Motor neuron (in vitro differentiated cells): ENCODE measurements at places on chromosomes 2 and 18. TPM values are rescaled to one million over a fixed set of nuclear protein-coding genes. Genes with fewer than 3 reads are reported as not detected.

The THUMPD2 gene
- total RNA-seq: 25.3 and 32.9 TPM in 2 replicates

The TACR1 gene
- 1.3 and 1.8 TPM in 2 replicates for total RNA-seq

The NTSR2 gene
- not detected in 2 replicates for total RNA-seq

The XRCC5 gene
- total RNA-seq: 225 and 232 TPM in 2 replicates

The UGT1A3 gene
- total RNA-seq: not detected in 2 replicates

The GALNT14 gene
- 1.3 and 1.6 TPM in 2 replicates for total RNA-seq

The MYOM1 gene
- total RNA-seq: 0.87 and 1.2 TPM in 2 replicates

The IMPA2 gene
- 22.1 and 22.6 TPM in 2 replicates for total RNA-seq

The TMEM185B gene
- 7.5 and 8.6 TPM in 2 replicates for total RNA-seq

The LHCGR gene
- total RNA-seq: 0.36 and 0.78 TPM in 2 replicates

The UPP2 gene
- 0.47 and 0.58 TPM in 2 replicates for total RNA-seq

The DGUOK gene
- 106 and 115 TPM in 2 replicates for total RNA-seq

The KCNS3 gene
- 2.2 and 2.3 TPM in 2 replicates for total RNA-seq

The SNTG2 gene
- 0.96 and 2.8 TPM in 2 replicates for total RNA-seq
